CD4-positive, alpha-beta T cell treated with Interleukin-12 subunit alpha and Interleukin-12 subunit beta, for 1 hour (primary cell): ENCODE measurements at places on chromosomes 7 and 10.

DNA sequence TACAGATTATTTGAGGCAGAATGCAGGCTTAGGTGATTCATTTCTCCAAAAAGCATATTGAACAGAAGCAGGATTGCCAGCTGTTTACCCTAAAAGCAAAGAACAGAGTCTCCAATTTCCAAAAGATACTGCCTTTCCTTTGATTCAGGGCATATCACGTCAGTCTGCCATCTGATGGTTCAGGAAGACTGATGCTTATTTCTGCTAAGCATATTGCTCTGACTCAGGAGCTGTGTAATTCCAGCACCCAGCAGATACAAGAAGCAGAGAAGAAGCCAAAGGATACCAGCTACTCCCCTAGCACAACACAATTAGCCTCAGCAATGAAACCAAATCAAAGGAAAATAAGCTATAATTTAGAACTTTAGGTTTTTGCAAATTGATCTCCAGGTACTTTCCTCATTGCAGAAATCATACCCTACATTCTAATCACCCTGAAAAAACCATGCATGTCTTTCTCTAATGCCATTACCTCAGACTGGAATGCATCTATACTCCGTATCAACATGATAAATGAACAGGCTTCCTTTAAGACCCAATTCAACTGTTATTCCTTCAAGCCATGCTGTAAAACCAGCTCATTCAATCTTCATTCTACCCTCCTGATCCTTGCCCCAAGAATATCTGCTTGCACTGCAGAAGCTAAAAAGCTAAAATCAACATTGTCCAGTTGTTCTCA lies 55.1 kb downstream of the ABI1 start:
- no peak for DNase-seq

- no peak for DNase-seq
Observed at GRCh38 chr10:3825244-3825643, 40.2 kb upstream of the KLF6 start.

- no peak for DNase-seq
Observed at GRCh38 chr10:84370283-84370682, 41.9 kb downstream of the CCSER2 start.

GRCh38 chr10:78362406-78363022 lies 328.9 kb downstream of the RPS24 start:
- no peak for DNase-seq

DNA sequence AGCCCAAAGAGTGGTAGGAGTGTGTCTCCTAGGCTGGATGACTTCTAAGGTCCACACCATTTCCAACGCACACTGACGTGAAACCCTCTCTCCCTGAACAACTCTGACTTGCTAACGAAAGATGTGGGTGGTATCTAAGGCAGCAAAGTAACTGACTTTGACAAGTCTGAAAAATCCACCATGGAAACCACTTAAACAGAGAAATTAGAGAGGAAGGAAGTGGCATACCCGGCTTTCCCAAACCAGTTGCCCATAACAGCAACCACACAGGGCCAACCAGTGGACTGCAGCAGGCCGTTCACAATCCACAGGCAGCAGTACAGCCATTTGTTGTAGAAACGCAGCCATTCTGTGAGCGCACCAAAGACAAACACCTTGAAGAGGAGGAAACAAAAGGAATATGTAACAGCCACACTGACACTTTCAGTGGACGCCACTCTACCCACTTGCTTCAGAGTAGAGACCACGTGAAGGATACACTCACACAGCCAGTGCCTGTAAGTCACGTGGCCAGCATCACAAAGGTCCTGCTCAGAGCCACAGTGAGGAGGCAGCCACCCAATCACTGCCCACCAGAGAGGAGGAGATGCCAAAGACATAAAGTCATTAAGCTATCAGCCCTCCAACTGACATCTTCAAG lies 39.8 kb downstream of the SLC37A3 start:
- DNase-seq, result peak; percentile 43

DNA sequence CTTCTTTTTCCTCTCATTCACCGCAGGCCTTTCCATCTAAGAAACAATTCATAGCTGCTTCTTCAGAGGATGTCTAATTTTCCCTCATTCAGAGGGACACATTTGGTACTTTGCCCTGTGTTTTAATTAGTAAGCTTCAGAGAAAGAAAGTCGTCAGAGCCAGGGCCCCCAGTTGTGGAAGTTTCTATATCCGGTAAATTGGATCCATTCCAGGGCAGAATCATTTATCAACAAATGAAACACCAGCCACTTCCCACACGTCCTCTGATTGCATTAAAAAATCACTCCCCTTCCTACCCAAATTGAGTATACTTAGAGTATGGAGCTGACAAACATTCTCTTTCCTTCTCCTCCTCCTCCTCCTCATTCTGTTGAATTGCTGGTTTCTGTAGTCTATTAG lies 205.8 kb upstream of the HDAC9 start:
- no peak for DNase-seq

GRCh38 chr7:155580367-155580766 lies 34.0 kb upstream of the CNPY1 start:
- DNase-seq, result no peak

DNA sequence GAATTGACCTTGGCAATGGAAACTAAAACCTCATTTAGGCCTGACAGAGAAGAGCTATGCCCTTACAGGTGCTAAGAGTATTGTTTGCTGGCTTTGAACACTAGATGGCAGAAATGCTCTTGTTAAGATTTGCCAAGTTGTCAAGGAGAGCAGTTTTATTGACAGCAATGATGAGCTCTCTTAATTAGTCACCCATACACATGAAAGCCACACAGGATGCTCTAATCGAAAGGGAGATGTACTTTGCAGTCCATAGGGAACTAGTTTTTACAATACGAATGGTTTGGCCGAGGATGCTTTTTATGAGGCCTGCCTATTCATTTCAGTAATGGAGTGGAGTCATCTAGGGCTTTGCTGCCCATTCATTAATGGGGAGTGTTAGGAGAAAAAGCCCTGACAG lies 45.4 kb upstream of the MBL2 start:
- DNase-seq, result no peak

- peak; percentile 31 for DNase-seq
Observed at GRCh38 chr7:107180378-107180777, 11.6 kb downstream of the HBP1 start.

DNA sequence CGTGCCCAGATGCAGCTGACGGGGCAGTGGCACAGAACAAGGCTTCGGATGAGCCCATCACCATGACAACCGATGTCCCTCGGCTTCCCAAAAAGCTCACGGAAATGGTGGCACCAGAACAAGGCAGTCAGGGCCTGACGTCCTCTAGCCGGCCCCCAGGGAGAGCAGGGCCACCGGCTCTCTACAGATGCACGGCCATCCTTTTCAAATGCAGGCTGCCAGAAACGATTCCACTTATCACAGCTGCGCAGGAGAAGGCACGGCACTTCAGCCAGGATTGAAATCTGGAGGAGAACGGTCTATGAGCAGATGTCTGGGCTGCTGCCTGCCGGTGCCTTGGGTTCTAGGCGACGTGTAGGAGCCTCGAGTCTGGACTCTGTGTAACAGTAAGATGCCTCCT lies 223.8 kb downstream of the ZMYND11 start:
- no peak for DNase-seq

- DNase-seq, result no peak
Observed at GRCh38 chr10:61487506-61487905, 34.3 kb upstream of the TMEM26 start.

GRCh38 chr7:2112261-2113198 lies 120.2 kb downstream of the MAD1L1 start:
- DNase-seq, result no peak

- DNase-seq, result peak; percentile 60
Observed at GRCh38 chr10:119209035-119209735, 1.8 kb downstream of the GRK5 start.

DNA sequence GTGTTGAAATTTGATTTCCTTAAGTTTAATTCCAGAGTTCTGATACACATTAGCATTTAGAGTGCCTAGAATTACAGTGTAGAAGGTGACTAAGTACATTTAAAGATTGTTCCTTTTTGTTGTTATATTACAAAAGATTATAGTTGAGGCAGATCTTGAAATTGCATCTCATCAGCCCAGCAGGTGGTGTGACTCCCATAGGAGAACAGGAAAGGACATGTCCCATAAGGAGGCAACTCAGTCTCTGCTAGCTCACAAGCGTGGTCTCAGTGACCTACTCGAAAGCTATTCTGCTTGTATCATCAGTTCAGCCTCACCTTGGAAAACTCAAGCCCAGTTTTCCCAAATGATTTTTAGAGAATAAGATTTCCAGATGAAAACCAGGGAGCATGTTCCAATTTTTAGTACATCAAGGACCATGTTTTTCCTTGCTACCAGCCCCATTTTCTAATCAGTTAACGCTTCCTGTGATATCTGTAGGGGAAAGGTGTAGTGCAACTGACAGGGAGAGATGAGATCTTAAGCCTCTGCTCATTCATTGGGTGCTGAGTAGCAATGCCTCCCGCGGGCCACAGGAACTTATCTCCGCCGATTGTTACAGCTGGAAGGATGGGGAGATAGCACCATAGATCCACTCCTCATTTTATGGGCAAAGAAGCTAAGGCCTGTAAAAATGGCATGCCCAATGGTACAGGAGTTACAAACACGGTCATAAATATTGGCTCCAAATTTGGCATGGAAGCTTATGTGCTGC lies 1.1 kb upstream of the GNAI1 start:
- DNase-seq, result no peak

GRCh38 chr7:5603241-5604140 lies 178.0 kb downstream of the RNF216 start:
- no peak for DNase-seq

DNA sequence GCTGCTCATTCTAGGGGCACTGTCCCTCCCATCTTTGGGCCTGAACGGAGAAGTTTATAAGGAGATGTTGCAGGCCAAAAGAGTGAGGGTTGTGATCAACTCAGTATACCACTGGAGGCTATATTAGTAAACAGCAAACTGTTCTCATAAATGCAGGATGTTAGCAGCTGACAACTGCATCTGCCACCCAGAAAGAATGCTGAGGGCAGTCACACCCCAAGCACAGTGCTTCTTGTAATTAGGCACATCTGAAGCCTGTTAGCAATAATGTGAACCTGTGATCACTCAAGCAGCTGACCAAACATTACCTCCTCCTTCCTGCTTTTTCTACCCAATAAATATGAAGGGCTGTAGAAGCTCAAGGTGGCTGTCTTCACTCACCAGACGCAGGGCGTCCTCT lies 38.4 kb upstream of the ZNF138 start:
- no peak for DNase-seq

DNA sequence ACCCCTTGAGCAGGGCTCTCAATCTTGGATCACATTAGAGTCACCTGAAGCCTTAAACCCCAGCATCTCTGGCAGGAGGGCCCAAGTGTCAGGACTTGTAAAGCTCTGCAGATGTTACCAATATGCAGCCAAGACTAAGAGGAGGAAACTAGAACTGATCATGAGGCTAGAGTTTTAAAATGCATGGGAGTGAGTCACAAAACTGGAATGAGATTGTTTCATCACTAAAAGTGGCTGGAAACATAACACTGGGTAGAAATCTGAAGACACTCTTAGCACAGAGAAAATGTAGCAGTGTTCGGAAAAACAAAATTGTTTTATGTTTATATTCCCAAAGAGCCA lies 63.3 kb upstream of the GHITM start:
- no peak for DNase-seq

DNA sequence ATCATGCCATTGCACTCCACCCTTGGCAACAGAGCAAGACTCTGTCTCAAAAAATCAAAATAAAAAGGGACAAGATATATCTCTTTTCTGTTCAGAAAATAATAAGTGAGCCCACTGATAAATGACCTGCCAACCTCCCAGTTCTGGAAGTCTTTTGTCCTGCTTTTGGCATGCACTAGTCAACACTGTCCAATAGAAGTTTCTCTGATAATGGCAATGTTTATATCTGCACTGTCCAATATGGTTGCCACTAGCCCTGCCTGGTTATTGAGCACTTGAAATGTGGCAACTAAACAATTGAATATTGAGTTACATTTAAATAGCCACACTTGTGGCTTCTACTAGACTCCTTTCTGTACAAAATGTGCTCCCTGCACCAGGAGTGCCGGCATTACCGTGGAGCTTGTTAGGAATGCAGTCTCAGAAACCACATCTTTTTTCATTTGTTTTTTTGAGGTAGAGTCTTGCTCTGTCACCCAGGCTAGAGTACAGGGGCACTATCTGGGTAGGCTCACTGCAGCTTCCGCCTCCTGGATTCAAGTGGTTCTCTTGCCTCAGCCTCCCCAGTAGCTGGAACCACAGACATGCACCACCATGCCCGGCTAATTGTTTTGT lies 229.7 kb downstream of the CACNB2 start:
- DNase-seq, result no peak

DNA sequence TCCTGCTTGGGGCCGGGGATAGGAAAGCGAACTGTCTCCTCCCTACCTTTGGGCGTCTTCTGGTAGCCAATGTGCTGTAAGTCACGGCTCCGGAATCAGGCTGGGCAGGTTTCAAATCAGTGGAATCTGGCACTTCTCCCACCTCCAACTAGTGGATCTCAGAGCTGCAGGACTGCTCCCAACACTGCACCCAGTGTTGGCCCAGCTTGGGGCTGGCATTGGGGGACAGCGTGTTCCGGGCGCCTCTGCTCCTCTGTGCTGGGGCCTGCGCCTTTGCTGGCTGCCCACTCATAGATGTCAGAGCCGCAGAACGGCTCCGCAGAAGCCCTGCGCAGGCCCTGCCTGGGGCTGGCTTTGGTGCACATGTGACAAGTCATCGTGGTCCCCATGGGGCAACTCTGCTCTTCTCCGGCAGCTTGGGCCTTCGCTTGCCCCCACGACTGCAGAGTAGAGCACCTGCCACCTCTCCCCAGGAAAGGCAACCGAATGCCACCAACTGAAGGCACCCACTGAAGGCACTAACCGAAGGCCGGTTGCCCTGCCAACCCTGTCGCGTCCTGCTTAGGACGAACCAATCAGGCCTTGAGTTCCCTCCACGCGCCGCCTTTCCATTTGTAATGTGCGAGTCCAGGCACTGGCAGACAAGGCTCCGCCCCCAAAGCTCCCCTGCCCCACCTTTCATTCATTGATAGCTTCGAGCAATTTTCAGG lies 85.5 kb upstream of the ABI1 start:
- no peak for DNase-seq

DNA sequence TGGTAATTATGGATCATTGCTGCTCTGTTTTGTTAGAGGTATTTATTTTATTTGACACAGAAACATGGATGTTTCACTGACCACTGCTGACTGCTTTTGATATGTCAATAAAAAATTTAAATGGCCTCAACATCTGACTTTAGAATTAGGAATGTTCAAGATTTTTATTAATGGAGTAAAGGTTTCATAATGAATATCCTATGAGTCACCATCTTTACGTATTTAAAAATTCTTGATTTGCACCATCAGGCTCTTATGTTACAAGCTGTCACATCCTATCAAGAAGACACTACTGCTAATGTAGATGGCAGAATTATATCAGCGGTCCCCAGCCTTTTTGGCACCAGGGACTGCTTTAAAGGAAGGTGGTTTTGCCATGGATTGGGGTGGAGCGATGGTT lies 578.7 kb upstream of the NRP1 start:
- no peak for DNase-seq
